T-helper 1 cell (primary cell): ENCODE measurements at places on chromosomes 5 and 9.

DNA sequence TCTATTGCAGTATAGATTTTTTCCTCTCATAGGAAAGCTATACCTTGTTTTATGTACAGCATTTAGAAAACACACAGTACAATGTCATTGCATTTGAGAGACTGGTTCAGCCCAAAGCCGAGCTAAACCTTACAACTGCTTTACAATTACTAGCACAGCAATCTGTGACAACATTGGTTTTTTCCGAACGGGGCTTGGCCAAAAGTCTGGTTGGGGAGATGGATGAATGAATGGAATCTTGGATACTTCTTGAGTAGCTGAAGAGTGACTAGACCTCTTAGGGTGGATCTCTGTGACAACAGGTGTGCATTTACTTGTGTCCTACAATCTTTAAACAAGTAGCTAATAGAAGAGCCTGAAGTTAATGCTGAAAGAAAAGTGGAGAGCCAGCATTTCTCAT, 1.2 kb downstream of the SGCD start:
- no peak for DNase-seq

GRCh38 chr5:167358868-167359492, 932.5 kb upstream of the WWC1 start:
- DNase-seq, result no peak

GRCh38 chr5:88934439-88934838, 51.5 kb upstream of the MEF2C start:
- no peak for DNase-seq

DNA sequence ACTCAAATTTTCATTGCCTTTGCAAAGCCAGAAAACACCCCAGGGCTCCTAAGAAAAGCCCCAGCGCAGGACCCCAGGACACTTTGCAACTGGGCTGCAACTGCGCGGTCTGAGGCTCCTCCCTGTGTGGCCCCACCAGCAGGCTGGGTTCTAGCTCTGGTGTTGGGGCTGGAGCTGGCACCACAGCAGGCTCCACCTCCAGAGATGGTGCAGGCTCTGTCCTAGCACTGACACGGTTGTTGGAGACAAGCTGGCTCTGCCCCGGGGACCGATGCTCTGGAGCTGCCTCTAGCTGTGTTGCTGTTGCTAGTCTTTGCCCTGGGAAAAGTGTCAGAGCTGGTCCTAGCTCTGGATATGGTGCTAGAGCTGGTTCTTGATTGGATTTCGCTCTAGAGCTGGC, 13.6 kb downstream of the LCN10 start:
- no peak for DNase-seq

DNA sequence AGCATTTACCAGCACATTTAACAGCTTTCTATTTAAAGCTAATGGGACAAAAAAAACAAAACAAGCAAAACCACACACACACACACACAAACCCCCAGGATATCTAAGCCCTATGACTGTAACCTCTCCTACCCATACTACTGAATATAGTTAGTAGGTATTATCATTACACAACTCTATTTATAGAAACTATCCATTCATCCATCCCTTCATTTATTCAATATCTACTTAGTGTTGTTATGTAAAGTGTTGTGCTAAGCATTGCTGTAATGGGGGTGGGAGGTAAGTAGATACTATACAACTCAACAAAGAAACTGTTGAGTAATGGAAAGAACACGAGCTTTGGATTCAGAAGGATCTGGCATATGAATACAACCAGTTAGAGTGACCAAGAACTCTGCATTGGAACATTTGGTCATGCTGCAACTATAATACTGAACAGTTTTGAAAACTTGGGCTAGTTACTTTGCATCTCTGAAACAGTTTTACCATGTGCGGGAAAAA, 82.3 kb upstream of the ZNF608 start:
- DNase-seq, result no peak

GRCh38 chr5:72377910-72378638, 57.9 kb downstream of the PTCD2 start:
- no peak for DNase-seq

DNA sequence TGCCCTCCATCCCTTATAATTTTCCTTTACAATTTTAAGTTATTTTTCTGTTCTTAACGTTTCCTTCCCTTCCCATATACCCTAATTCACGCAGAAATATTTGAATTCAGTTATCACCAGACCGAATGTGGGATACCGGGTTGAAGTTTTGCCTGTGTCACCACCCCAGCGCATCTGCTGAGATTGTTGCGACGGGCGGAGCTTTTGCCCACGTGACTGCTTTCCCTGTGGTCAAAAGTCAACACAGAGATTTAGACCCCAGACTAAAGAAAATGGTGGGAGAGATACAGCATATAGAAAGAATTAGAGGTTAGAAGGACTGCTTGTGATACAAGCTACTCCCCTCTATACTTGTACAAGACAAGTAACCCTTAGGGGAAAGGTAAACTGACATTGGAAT, 326.4 kb upstream of the CTNND2 start:
- no peak for DNase-seq

- no peak for DNase-seq
Measured at GRCh38 chr5:148924817-148925216, 98.4 kb downstream of the ADRB2 start.

DNA sequence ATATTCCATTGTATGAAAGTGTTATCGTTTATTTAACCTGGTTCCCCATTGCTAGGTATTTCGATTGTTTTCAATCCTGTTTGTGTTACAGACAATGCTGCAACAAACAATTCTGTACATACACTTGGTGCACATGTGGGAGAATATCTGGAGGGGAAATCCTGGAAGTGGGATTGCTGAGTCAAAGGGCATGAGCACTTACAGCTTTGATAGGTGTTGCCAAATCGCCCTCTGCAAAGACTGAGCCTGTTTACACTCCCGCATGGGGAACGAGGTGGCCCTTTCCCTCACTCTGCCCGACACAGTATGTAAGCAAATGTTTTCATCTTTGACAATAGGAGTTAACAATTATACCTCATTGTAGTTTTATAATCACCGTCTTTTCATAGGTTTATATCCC, 66.2 kb downstream of the PDE6A start:
- DNase-seq, result no peak

- no peak for DNase-seq
Measured at GRCh38 chr9:120315154-120315553, 264.8 kb downstream of the CDK5RAP2 start.

DNA sequence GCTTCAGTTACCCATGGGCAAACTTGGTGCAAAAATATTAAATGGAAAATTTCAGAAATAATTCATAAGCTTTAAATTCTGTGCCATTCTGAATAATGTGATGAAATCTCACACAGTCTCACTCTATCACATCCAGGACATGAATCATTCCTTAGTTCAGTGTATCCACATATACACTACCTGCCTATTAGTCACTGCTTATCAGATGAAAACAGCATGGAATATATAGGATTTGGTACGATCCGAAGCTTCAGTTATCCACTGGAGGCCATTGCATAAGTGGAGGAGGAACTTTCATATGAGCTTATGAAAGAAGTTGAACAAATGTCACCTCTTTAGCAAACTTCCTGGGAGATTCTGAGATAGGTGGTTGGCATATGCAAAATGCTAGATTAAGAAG, 64.2 kb downstream of the GAPVD1 start:
- no peak for DNase-seq
